Stimulated activated CD4-positive, alpha-beta T cell treated with anti-CD3 and anti-CD28 coated beads, Interleukin-2, amount 100 ng/mL, for 48 hours (primary cell): ENCODE measurements at places on chromosomes 7 and 10.

DNA sequence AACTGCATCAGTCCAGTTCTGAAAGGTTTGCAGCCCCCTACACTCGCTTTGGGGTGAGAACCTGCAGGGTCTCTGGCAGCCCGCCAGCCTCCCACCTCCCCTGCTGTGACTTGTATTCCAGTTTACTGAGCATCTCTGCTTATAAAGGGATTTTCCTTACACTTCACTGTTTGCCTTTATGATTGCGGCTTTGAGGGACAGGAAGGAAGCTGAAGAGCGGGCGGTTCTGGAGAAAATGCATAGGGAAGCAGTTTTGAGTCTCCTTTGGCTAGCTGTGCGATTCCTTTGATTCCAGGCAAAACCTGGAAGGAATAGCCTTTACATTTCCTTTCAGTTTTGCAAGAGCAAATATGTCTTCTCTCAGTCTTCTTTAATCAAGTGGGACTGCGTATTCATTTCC, 65.0 kb upstream of the TRIM8 start:
- DNase-seq: no peak

- DNase-seq: no peak
Measured at GRCh38 chr10:47396311-47396717, 12.2 kb upstream of the ZNF488 start.

- DNase-seq: no peak
Measured at GRCh38 chr10:60537697-60538096, 148.0 kb upstream of the ANK3 start.

GRCh38 chr10:52635651-52636050, 136.9 kb downstream of the MBL2 start:
- no peak for DNase-seq

DNA sequence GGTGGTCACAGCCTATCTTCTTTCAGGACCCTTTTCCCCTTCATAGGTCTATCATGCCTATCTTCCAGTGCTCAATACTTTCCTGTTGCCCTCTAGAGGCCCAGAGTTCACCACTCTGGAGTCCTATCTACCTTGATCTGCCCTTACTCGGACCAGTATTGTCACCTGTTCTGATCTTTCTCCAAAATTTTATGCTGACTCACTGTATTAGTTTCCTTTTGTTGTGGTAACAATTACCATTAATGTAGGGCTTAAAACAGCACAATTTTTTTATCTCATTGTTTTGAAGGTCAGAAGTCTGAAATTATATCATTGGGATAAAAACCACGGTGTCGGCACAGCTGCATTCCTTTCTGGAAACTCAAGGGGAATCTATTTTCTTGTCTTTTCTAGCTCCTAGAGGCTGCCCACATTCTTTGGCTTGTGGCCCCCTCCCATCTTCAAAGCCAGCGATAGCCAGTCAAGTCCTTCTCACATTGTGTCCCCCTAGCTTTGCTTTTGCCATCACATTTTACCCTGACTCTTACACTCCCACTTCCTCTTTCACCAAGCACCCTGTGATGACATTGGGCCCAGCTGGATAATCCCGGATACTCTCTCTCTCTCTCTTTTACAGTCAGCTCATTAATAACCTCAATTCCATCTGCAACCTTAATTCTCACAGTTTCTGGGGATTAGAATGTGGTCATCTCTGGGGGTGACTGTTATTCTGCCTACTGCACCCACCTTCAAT, 54.6 kb downstream of the TFAM start:
- DNase-seq: no peak

DNA sequence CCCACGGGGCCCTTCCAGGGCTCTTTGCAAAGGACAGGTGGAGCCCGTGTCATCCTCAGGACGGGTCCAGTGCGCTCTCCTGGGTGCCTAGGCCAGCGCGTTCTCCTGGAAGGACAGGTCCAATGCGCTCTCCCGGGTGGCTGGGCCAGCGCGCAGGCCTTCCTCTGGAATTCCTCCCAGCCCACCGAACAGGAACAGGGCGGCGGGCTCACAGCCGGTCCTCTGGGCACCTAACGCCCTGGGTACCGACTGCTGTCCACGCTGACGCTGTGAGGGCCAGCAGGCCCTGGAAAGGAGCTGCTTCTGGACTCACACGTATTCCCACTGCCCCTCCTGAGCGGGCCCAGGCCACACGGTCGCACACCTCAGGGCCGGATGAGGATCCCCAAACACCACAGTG, 49.3 kb downstream of the STK32C start:
- DNase-seq: no peak

GRCh38 chr10:59362959-59363381, 621 bp upstream of the FAM13C start:
- no peak for DNase-seq

DNA sequence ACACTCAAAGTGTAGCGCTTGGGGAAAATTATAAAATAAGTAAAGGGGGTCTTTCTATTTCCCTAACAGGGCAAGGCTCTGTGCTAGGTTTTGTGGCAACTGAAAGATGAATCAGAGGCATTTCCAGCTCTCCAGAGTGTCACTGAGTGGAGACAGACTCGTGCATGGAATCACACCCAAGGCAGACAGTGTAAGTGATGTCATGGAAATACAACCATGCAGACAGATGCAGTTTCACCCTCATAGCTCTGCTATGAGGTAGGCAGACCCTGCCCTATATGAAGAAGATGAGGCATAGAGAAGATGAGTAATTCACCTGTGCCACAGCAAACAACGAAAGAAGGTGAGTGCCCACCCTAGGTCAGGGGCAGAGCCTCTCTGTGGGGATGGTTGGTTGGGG, 57.2 kb upstream of the PITRM1 start:
- no peak for DNase-seq

DNA sequence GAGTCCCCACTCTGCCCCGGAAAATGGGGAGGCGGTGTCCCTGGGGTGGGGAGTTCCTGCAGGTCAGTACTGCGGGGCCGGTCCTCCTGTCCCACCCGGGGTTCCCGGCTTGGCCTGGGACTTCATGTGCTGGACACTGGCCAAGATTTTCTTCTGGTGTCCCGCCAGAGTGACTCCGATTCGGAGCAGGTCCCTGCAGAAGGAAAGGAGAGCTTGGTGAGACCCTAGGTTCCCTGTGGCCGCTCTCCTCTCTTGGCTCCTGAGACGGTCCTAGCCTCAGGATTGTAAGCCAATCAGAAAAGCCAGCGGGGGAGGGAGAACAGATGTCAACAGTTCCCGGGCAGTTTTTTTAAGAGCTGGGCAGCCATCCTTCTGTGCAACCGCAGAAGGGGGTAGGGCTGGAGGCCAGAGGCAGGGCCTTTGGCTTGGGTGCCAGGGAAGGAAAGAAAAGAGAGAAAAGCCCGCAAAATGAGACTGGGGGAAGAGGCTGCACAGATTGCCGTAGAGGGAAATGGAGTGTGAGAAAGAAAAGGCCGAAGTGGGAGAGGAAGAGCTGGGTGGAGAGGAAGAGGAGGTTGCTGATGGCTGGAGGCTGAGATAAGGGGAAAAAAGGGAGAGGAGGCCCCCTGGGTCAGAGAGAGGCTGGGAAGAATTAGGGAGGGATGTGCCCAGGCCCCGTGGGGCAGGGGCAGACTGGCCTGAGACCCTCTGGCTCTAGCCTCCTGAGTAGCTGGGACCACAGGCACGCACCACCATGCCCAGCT, 23.7 kb downstream of the EPHB4 start:
- no peak for DNase-seq

DNA sequence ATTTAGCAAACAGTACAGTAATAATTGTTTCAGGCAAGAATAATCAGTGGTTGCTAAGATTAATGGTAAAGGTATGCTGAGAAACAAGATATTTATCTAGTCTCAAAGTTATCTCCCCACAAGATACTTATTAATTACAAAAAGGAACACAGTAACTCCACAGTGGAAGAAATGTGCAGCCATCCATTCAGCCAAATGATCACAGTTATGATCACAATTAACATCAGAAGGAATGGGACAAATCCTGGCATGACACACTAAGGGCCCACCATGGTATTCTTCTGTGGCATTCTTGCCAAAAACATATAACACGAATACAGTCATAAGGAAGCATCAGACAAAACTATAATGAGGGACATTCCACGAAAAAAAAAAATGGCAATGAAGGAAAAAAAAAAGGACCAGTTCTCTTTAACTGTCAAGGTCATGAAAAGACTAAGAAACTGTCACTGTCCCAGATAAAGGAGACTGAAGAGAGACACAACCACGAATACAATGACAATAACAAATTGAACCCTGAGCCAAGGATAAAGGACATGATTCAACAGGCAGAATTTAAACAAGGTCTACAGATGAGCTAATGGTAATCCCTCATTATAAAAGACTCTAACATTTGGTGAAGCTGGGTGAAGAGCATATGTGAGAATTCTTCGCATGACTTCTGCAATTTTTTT, 20.9 kb downstream of the NUDCD3 start:
- DNase-seq: no peak

DNA sequence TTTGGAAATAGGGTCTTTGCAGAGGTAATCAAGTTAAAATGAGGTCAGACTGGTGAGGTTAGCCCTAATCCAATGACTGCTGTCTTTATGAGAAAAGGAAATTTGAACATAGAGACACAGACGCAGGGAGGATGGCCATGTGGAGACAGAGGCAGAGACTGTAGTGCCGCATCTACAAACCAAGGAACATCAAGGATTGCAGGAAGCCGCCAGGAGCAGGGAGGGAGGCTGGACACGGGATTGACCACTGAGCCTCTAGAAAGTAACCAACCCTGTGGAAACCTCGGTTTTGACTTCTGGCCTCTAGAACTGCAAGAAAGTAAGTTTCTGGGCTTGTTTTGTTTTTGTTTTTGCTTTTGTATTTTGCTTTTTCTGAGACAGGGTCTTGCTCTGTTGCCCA, 68.4 kb upstream of the ADAM12 start:
- DNase-seq: no peak

GRCh38 chr7:114502454-114503254, 88.0 kb downstream of the FOXP2 start:
- no peak for DNase-seq

GRCh38 chr10:30433306-30433729, 666 bp upstream of the MAP3K8 start:
- DNase-seq: peak; percentile 34

GRCh38 chr7:141920281-141920680, 4.1 kb downstream of the OR9A4 start:
- no peak for DNase-seq

DNA sequence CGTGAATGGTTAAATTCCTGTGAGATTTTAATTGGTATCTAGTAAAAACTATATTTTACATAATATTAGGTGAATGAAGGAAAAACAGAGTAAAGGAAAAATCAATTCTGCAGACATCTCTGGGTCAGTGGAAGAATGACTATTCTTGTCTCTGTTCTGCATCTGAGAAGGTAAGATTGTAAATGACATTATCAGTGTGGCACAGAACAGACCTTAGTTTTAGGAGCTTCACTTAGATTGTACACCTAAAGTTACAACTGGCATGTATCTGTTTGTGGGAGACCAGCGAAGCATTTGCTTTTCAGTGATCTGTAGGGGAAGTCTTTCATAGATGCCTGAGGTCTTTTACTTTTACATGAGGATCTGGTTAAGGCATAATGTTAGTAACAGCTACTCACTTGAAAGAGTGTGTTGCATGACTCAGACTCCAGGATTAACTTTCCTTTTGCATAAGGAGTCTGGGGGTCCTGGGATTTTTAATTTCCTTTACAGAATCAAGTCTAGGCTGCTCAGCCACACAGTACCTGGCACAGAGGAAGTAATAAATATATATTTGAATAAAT, 56.2 kb downstream of the JMJD1C start:
- DNase-seq: no peak

DNA sequence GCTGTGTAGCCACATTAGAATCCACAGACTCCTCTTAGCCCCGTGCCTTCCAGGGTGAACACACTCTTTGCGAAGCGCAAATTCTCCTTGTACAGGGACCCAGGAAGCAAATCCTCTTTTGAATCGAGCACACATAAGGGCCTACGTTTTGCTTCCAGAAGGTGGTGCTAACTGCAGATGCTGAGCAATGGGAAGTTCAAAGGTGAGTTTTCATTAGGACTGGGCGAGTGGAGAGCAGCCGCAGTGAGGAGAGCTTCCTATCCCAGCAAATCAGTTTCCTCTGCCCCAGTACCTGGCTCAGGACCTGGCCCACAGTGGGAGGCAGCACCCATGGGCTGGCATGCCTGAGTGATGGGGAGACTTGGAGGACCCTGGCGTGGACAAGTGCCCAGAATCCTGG, 23.5 kb upstream of the GPR26 start:
- DNase-seq: no peak

DNA sequence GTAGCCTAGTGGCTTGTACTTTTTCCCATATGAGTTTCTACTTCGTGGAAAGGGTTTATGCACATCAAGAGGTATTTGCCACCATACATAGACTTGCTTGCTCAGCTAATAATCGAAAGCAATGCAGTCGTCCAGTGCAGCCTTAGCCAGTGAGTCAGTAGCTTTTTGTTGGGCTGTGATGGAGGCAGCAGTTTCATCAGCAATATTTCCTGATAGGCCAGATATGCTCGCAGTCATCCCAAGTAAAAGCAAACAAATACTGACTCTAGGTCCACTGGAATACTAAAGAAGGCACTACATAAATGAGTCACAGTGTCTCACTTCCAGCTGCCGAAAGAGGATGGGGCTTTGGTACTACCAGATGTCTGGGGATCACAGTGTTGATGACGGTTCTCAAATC, 2.1 kb upstream of the BNIP3 start:
- DNase-seq: no peak

GRCh38 chr7:76515999-76516443, 5.7 kb downstream of the UPK3B start:
- no peak for DNase-seq

DNA sequence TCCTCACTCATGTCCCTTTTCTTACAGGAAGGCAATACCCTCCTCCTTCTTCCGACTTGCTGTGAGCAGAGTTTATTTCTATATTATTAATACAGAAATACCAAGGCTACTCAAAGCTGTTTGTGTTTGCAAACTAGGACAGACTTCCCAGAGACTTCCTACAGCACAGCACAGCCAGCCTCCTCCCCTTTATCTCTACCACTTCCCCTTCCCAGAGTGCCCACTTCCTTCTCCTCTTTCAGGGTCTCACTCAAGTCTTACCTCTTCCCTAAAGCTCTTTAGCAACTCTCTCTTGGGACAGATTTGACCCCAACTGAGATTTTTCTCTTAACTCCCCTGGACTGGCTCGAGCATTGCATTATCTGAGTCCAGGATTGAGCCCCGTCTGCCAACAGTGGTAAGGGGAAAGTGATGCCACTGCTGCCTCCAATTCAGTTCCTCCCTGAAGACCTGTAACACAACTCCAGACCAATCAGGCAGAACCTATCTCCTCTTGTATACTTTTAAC, 5.5 kb upstream of the LRGUK start:
- no peak for DNase-seq

- DNase-seq: no peak
Measured at GRCh38 chr7:73621168-73622063, 2.9 kb downstream of the MLXIPL start.

- DNase-seq: no peak
Measured at GRCh38 chr7:78197447-78197846, 398.9 kb downstream of the PHTF2 start.
